GM23248 (cell line): ENCODE measurements at places on chromosomes 3 and 15.
A peak's percentile ranks its signal among the peaks of the same experiment; 100 is the strongest.

DNA sequence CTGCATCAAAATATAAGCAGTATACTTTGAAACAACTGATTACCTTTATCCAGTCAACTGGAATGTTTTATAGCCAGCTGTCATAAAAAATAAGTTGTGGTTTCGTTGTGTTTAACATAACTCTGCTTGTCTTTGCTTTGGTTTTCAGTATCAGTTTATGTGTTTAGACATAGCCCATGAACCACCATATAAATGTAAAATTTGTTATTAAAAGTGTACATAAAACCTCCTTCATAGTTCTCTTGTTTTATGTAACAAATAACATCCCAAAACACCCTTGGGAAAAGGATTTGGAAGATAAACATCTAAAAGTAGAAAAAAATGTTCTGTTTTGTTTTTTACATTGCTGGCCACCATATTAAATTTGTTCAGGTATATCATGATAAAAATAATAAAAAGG, 347.0 kb upstream of the PROK2 start:
- DNase-seq, result no peak

DNA sequence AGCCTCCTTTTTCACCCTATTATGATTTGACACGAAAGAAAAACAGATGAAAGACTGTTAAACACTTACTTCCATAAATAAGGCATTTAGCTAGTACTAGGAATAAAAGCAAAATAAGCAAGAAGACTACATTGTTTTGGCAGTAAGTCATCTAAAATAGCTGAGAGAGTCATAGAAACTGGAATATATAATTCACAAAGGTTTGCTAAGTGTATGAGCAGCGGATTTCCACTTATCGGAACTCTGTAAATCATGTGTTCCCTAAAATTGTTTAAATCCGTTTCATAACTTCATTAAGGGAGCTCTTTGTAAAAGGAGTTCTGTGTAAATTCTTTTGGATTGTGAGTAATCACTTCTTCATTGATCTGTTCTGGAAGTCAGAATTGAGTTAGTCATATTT, 202.5 kb upstream of the CBLB start:
- no peak for DNase-seq

DNA sequence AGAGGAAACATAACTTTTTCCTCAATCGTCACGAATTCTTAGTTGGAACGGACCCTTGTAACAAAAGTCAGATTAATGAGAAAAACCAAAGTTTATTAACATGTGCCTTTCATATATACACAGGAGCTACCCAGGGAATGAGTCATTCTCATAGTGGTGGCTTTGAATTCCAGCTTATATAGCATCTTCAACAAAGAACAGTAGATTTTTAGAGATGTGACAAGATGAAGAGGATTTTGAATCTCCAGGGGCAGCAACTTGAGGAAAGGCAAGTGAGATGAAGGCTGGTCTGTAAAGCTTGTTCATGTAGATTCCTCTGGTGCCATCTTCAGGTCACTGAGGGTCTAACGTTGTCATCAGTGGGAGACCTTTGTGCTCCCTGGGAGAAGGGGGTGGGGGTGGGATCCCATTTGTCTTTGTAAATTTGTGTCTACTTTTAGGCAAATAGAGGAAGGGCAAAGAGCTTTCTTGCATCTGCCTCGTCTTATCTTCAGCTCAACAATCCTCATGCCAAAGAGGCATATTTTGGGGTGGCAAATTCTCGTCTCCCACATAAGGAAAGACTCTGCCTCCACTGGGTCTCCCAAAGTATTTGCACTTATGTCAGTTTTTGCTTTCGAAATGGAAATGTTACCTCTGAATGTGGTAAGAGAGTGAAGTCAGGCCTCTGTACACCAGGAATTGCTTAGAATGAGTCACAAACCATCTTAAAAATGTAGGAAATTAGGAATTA, 29.5 kb downstream of the CLEC3B start:
- DNase-seq, result peak; percentile 81

DNA sequence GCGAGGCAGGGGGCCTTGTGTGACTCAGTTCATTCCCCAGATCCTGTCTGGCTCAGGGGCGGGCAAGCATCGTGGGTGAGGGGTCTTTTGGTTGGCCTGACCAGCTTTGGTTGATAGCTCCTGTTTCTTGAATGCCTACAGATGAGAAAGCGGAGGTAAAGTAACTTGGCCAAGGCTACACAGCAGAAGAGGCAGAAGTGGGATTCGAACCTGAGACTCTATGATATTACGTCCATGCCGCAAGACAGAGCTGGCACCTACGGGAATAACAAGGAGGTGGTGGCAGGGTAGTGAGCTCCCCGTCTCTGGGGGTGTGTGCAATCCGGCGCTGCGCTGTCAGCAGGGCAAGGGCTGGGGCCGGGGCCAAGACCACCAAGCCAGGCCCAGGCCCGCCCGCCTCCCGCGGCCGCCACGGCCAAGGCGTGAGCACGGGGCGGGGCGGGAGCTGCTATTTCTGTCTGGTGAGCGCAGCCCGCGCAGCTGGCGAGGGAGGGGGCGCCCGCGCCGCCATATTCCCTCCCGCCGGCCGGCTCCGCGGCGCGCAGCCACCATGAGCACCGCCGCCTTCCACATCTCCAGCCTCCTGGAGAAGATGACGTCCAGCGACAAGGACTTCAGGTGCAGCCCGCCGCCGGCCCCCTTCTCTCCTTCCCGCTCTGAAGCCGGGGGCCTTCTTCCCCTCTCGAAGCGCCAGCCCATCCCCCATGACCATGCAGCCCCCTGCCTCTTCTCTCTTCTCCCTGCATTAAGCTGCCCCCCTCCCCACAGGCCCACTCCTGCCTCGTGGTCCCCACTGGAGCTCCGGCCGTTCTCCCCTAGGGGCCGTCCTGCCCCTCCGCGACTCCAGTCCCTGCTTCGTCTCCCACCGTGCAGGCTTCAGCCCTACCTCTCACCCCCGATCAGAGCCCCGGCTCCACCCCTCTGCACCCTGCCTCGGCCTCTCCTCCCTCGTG, at the start of gene CAND2:
TSS of gene CAND2 (plus strand) at position 510 of the 953 bp plus-strand sequence. CDS start at position 551, 41 bp downstream.
- peak; percentile 70 for DNase-seq

- no peak for DNase-seq
Observed at GRCh38 chr3:150911771-150912170, 6.5 kb upstream of the MINDY4B start.

DNA sequence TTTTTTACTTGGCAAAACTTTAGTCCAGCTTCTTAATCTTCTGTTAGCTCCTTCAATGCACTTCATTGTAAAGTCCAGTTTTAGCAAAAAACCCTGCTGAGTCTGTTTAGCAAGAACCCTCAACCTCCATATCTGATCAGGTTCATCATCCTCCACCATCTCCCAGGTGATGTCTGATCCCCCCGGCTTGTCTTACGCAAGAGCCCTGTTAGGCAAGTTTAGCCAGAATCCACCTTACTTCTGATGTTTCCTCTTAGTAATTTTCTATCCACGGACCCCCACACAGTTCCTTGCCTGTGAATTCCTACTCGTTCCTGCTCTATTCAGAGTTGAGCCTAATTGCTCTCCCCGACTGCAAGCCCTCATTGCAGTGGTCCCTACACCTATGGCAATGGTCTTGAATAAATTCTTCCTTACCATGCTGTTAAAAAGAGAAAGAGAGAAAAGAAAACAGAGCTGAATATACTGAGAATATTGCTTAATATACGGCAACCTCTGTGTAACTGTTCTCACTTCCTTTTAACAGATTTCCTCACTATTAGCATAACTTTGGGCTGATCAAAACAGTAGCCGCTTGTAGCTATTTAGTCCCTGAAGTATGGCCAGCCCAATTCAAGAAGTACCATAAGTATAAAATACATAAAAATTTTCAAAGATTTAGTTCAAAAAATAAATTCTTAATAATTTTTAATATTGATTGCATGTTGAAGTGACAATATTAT, 78.7 kb upstream of the MME start:
- no peak for DNase-seq

- DNase-seq, result peak; percentile 67
Observed at GRCh38 chr15:59168536-59168935, 38.1 kb upstream of the LDHAL6B start.

- DNase-seq, result no peak
Observed at GRCh38 chr3:149975919-149976318, 5.2 kb upstream of the PFN2 start.

DNA sequence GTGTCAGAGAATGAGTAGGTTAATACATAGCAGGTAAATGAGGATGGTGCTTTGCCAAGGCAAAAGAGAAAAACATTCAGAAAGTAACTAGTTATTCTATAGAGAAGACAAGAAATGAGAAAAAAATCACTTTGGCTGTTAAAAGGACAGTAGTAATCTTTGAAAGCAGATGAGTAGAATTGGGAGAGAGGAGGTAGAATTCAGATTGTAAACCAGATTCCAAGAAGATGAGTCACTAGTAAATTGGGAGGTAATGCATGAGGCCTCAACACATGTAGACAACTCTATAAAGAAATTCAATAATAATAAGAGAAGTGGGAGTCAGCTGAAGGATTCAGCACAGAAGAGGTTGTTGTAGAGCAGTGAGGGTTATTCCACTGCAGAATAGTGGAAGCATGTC, 81.4 kb downstream of the MBNL1 start:
- DNase-seq, result peak; percentile 30

DNA sequence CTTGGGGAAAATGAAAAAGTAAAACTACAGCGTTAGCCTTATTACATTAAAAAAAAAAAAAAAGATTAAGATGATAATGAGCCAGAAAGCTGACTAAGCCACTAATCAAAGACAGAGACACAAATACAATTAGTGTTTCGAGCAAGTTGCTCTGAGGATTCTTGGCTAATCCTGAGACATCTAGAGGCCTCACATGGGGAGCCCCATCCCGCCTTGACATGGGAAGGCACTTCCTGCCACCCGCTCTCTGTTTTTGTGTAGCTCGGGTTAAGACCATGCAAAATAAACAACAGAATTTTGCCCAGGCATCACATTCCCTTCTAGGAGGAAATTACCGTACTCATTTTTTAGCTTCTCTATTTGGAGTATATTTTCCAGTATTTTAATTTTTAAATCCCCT, 15.3 kb downstream of the HESX1 start:
- DNase-seq, result peak; percentile 45

DNA sequence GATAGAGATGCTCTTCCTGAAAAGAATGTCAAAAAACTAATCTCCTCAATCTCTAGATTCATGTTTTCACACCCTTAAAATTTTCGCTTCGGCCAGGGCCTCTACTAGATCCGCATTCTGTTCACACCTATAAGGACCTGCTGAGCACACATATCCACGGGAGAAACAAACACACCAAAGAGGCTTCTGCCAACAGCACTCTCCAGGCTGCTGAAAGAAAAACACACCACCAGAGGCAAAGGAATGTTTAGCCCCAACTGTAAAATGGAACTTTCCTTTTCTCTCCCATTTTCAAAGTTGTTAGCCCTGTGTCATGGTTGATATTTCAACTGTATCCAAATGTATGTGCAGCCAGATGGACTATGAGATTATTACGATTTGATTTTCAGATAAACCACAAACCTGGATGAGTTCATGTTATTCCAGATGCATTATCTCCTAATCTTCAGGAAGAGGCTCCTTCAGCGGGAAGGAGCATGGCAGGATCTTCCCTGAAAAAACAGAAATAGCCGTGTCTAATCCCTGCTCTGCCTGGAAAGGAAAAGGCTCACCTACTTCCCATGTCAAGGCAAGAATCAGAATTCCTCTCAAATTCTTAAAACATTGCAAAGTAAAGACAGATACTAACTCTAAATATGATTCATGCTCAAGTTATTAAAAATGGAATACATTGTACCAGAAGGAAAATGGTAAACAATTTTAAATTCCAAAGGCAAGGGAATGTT, 442.7 kb upstream of the NR2F2 start:
- DNase-seq, result no peak

- no peak for DNase-seq
Observed at GRCh38 chr15:80996247-80996646, 4.5 kb upstream of the TLNRD1 start.

DNA sequence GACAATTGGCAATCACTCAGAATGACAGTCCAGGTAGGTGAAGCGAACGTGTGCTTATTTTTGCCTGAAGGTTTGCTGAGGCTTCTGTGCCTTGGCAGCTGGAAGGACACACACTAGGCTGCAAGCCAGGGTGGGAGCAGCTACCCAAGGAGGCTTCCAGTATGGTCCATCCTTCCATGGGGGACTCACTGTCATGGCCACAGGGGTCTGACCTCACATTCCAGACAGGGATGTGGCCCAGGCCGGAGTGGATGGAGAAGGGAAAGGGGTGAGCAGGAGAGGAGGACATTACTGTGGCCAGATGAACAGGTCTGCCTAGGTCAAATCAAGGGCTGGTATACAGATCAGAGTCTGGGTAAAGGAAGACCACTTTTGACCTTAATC, 247.7 kb downstream of the ADAMTS17 start:
- no peak for DNase-seq

- no peak for DNase-seq
Observed at GRCh38 chr3:169990431-169990830, 23.8 kb downstream of the SEC62 start.

GRCh38 chr3:141255137-141255845, 23.7 kb downstream of the PXYLP1 start:
- DNase-seq, result no peak

DNA sequence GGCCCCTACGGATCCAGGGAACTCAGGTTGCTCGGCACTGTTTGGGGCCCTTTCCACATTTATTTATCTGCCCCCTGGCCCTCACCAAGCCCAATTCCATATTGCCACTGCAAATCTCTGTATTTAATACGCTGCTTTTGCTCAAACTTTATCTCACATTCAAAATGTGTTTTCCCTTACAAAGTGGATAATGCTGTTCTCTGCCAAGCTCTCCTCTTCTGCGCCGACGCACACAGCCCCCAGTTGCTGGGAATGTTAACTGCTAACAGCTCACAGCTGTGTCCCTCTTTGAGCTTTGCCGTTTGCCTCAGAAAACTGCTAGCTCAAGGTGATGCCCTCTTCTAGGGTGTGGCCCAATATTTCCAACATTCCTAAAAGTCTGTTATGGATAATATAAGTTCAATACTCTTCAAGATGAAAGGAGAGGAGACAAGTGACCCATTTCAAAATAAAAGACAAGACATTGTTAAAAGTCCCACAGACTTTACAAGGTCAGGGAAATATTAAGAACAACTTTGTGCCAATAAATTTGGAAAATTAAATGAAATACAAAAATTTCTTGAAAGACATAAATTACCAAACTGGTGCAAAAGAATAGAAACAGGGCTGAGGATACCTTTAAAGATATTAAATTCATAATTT, 12.6 kb upstream of the FBN1 start:
- DNase-seq, result peak; percentile 51

- DNase-seq, result peak; percentile 64
Observed at GRCh38 chr3:157132936-157133335, 27.0 kb downstream of the CCNL1 start.

- DNase-seq, result no peak
Observed at GRCh38 chr15:82315519-82316246, 33.6 kb downstream of the GOLGA6L10 start.
